Kidney (tissue), 22 donors: ENCODE measurements at places on chromosomes 6 and 20. TPM values are rescaled to one million over a fixed set of nuclear protein-coding genes. Genes with fewer than 3 reads are reported as not detected.

Gene SLC44A4
- polyA plus RNA-seq: 37.4 TPM

Gene BCAS4
- 17.1 TPM for polyA plus RNA-seq

Gene PBOV1
- polyA plus RNA-seq: not detected

Gene ATP6V1G2
- 6.0 TPM for polyA plus RNA-seq

Gene CLDN20
- polyA plus RNA-seq: 0.77 TPM

Gene KIF25
- not detected for polyA plus RNA-seq

- DNase-seq: peak; percentile 33
Measured at GRCh38 chr20:32010101-32010500, at the start of gene CCM2L. Gene CCM2L, plus strand, starts transcription at chr20:32010438. Its CDS starts 17 bp downstream, at chr20:32010455.

- DNase-seq: peak; percentile 43
Measured at GRCh38 chr6:170174124-170174770, 116.6 kb downstream of the DLL1 start.

DNA sequence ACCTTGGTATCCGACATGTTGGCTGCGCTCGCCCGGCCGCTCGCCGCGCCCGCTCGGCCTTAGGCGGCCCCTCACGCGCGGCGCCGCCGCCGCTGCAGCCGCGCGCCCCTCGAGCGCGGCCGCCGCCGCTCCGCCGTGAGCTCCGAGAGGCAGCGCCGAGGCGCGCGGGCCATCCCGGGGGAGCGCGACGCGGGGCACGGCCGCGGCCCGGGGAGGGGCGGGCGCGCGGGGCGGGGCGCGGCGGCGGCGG, at the start of gene KIF13A:
Gene KIF13A, minus strand, starts transcription at position 189 of the 250 bp plus-strand sequence. Its CDS starts 172 bp downstream, at position 17.
- no peak for DNase-seq

DNA sequence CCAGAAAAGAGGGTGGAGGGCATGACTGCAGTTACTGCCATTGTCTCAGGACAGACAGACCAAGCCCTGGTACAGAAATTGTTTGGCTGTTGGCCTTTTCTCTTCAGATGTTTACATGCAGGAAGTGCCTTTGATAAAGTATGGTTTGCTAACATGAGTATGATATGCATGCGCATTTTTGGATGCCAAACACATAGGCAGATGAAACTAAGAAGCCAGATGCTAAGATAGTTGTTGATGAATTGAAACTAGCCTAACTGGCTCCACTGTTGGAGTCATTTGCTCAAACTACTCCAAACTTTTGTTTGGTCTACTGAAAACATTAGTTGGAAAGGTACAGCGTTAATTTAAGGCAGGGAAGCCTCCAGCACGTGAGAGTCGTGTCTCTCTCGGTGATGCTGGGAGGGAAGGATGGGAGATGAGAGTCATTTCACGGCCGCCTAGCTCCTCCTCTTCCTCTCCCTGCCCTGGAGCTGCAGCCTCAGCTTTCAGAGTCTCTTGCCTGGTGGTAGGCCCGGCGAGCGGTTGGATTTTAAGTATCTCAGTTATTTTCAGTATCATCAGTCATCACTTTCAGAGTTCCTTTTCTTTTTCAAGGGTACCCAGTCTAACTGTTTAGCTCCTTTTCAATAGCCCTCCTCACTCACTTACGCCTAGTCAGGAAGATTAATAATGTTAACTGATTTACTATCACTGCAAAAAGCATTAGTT, 29.7 kb downstream of the RREB1 start:
- no peak for DNase-seq

DNA sequence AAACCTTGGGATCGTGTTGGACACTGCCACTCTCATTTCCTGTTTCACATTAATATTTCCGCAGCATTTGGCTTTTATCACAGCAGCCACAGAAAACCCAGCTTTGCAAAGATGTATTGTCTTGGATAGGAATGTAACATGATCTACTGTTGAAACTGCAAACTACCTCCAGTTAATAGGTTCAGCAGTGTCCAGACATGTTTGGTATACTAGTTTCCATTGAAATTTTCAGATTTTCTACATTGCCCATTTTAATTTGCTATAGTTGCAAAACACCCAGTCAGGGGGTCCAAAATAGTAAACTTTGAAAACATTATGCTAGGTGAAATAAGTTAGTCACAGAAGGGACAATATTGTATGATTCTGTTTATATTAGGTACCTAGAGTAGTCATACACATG, 3.3 kb downstream of the ANKRD6 start:
- no peak for DNase-seq

DNA sequence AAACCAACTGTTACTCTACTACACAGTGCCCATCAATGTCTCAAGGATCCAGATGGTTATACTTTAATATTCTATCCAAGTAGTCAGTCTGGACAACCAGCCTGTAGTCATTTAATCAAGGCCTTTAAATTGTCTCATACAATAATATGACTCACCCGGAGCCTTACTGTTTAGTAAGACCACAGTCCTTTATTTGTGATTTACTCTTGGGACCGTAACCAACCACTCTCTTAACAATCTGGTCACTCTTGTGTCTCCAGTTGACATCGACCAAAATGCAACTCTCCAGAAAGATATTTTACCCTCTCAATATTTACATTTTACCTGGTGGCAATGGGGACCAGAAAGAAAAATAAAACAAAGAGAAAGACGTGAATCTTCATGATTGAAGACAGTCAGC, 14.9 kb downstream of the DEFB114 start:
- DNase-seq: no peak

GRCh38 chr20:62365814-62366369, 1.2 kb downstream of the LAMA5 start:
- DNase-seq: peak; percentile 89

DNA sequence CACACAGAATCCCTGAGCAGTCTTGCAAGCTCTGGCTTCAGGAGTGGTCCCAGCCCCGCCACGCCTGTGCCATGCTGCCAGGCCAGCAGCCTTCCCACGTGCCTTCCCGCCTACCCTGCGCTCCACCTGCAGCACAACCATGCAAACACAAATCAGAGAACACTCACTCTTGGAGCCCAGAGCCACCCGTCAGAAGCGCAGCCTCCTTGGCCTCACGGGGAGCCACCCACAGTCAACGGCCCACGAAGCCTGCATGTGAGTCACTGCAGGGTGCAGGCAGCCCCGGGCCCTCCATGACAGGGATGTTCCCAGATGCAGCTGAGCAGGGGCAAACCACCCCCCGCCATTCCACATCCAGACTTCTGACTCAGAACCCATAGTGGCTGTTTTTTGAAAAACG, 217.0 kb downstream of the DLL1 start:
- DNase-seq: no peak

DNA sequence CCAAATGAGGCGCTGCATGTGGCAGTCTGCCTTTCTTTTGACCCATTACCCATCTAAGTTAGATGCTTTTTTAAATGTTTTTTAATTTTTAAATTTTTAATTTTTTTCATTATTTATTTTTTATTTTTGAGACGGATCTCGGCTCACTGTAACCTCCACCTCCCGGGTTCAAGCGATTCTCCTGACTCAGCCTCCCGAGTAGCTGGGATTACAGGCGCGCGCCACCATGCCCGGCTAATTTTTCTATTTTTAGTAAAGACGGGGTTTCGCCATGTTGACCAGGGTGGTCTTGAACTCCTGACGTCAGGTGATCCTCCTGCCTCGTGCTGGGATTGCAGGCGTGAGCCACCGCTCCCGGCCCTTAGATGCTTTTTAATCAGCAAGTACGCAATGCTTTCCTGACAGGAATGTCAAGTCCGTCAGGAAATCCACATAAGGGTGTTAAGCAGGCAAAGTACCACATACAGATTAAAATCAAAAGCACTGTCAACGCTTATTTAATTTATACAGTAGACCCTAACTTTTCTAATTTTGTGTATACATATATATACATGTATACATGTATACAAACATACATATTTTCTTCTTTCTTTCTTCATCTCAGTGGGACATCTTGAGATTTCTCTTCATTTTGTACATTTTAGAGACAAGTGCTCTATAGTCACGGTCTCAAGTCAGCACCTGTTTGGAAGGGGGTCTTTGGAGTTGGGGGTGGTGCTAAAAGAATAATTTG, 995 bp upstream of the GSTA4 start:
- DNase-seq: peak; percentile 67

DNA sequence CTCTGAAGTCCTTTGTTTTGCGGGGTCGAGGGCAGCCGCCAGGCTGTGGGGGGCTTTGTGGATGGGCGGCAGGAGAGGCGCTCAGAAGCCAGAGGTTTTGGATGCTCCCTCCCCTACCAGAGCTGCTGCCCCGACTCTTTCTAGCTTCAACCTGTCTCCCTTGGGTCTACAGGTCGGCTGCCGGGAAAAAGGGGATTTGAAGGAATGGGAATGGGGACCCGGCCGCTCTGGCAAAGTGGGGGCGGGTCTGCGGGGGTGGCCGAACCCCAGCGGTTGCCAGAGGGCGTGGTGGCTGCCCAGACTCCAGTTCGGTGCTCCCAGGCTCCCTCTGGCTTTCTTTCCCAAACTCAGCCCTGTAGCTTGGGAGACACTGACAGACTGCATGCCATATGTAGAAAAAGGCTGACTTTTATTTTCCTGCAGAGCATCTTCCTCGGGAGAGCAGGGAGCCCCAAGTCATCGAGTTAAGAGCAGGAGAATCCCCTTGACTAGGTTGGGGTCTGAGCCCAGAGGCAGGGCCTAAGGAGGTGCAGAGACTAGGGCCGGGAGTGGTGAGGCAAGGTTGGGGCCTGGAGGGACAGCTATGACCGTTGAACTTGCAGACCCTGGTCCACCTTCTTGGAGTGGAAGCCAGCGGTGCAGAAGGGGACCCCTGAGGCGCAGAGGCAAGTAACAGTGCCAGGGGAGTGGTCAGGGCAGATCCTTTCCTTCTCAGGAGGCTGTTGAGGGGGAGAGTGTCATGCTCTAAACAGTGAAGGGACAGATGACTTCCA, 1.4 kb upstream of the PPP1R18 start:
- peak; percentile 38 for DNase-seq

DNA sequence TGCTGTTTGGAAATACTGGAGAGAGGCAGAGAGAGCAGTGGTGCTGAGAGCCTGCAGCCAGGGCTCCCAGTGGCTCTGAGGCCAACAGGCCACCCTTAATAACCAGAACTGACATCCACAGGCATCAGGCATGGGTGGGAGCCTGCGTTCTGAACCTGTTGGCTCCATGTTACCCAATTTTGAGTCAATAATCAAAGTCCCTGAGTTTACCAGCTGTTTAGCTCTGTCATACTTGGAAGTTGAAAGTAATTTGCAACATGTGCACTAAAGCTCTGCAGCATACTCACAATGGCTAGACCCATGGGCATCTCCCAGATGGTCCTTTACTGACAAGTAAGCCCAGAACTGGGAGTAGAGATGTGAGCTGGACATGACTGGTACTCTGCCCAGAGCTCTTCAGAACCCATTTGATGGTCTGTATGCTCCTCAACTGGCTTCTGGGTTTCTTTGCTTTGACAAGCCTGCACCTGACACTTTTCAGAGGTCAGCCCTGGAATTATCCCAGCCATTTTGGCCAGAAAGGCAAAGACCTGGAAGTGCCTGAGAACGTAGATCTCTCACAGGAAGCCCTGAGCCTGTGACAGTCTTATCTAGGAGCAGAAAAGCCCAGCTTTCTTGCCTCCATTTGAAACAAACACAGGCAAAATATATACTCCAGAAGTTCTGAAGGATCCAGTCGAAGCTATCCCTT, 122.4 kb upstream of the CITED2 start:
- DNase-seq: no peak

DNA sequence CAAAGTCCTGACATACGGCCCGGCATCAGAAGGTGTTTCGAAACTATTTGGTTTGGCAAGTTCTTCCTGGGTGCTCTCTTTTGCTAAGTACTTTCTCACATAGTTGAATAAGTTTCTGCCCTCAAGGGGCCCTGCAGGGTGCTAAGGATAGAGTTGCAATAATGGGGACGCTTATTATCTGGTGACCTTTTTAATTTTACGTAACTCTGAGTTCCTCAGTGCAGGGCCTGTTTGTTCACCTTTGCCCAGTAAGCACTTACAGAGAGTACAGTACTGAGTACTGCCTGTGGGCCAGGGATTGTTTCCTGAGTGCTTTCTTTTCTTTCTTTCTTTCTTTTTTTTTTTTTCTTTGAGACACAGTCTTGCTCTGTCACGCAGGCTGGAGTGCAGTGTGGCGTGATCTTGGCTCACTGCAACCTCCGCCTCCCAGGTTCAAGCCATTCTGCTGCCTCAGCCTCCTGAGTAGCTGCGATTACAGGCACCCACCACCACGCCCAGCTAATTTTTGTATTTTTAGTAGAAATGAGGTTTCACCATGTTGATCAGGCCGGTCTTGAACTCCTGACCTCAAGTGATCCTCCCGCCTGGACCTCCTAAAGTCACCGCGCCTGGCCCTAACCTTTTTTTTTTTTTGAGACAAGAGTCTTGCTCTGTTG, 4.5 kb upstream of the PXMP4 start:
- DNase-seq: no peak

DNA sequence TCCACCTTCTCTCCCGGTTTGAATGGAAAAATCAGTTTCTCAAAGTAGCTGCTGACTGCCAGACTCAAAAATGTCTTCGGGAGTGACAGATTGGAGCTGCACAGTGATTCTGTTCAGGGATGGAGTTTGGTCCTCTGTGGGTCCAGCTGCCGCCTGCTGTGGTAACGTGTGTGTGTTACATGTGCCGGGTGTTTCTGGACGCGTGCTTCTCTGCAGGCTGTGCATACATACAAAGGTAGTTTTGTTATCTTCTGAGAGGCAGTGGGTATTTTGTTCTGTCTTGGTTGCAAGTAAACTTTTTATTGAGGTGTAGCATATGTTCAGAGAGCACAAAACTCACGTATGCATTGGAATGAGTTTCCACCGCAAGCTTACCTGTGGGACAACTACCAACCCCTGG, 41.3 kb upstream of the NAA20 start:
- no peak for DNase-seq

- no peak for DNase-seq
Measured at GRCh38 chr6:170233286-170234205, 57.3 kb downstream of the DLL1 start.

- no peak for DNase-seq
Measured at GRCh38 chr20:50895111-50895830, 36.0 kb downstream of the ADNP start.

- DNase-seq: peak; percentile 66
Measured at GRCh38 chr6:32933661-32934085, 7.2 kb downstream of the HLA-DMB start.

GRCh38 chr6:28673787-28674671, 148.3 kb downstream of the GPX5 start:
- DNase-seq: peak; percentile 85

- no peak for DNase-seq
Measured at GRCh38 chr6:24453921-24454320, 35.5 kb downstream of the GPLD1 start.
